D341Med (cell line): ENCODE measurements at places on chromosomes 5 and 9.

- no peak for DNase-seq
Observed at GRCh38 chr5:75601996-75602395, 9.3 kb upstream of the ANKDD1B start.

- peak; percentile 30 for DNase-seq
Observed at GRCh38 chr5:171093598-171093997, 215.4 kb upstream of the TLX3 start.

DNA sequence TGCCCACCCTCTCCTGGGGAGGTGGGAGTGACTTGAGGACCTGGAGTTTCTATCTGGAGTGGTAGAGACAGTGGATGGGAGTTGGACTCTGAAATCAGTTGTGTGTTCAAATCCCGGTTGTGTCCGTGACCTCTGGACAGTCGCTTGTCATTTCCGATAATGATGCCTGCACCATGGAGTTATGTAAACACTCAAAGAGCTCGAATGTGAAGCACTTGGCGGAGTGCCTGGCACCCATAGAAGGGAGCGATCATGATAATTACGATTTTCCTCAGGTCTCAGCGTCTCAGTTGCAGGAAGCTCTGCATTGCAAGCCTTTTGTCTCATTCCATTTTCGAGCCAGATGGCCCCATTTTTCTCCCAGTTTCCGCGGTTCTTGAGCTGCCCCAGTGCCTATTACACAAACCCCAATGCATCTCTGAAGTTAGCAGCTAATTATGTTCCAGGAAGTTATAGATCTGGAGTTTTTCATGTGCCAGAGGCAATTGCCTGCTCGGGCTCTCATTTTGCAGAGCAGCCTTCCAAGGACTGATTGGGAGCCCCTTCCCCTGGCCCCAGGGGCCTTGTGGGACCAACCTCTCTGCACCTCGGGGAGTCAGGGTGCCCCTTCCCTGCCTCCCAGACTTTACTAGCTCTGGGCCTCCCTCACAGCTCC, 175.5 kb upstream of the MVB12B start:
- DNase-seq: peak; percentile 22

DNA sequence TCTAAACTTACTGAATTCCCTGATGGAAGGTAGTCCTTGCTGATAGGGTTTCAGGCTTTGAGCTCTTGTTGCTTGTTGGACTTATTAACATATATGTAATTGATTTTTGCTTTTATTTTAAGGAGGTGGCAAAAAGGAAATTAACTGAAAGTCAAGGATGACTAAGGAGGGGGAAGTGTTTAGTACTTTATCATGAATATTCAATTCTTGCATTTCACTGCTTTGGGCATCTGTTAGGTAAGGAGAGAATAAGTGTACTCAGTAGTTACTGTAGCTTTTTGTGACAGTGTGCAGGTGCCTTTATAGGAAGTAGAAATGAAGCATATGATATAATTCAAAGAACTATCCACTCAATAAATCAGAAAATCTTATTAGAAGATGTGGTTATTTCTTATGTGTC, 47.1 kb downstream of the DMXL1 start:
- no peak for DNase-seq

- no peak for DNase-seq
Observed at GRCh38 chr5:123170816-123171215, 81.8 kb downstream of the PRDM6 start.

DNA sequence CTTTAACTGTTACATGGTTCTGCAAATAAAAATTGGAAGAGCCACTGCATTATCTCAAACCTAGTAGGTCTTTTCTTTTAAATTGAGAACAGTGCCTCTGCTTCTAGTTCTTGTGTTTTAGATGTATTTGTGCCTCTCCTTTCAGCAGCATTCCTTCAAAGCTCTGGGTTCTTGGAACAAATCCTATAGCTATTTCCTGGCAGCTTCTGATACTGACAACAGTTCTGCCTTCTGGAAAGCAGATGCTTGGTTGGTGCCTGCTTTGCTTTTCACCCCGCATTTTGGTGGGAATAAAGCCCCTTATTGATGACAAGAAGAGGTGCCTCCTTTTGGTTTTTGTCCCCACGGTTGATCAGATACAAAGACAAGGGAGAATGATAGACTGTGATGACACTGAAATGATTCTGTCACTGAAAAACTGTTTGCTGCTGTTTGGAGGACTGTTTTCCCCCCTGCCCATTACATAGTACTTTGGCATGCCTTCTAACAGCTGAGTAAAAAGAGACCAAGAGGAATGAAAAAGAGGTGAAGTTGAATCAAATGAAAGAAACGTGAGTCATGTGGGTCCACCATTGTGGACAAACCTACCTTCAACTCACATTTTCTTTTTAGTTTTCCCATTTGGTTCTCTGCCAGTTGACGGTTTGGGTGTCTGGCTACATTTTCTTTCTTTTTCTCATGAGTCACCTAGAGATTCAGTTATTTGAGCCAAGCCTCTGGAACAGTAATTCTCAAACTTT, 5.6 kb downstream of the PTCD2 start:
- no peak for DNase-seq

DNA sequence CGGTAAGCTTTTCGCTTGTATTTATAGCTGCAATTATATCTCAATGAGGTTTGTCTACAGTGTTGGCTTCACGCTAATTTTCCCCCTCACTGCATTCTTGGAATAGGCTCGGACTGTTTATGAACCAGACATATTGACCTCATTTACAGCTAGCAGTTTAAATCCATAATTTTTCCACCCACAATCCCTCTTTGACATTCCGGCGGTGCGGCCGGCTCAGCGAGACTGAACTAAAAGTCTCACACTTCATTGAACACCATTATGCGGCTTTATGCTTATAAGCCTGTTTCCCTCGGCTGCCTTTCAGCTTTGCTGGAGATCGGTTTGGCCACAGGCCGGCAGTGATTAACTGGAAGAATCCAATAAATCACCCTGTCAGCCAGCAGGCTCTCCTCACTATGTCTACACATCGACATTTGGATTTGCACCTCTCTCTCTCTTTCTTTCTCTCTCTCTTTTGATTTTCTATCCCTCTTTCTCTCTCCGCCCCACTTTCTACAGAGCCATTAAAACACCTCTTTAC, 315.0 kb upstream of the TLE4 start:
- peak; percentile 58 for DNase-seq

GRCh38 chr9:94153905-94154304, 69.6 kb downstream of the PTPDC1 start:
- DNase-seq: no peak

- DNase-seq: no peak
Observed at GRCh38 chr5:170357955-170358444, 31.2 kb downstream of the KCNMB1 start.

DNA sequence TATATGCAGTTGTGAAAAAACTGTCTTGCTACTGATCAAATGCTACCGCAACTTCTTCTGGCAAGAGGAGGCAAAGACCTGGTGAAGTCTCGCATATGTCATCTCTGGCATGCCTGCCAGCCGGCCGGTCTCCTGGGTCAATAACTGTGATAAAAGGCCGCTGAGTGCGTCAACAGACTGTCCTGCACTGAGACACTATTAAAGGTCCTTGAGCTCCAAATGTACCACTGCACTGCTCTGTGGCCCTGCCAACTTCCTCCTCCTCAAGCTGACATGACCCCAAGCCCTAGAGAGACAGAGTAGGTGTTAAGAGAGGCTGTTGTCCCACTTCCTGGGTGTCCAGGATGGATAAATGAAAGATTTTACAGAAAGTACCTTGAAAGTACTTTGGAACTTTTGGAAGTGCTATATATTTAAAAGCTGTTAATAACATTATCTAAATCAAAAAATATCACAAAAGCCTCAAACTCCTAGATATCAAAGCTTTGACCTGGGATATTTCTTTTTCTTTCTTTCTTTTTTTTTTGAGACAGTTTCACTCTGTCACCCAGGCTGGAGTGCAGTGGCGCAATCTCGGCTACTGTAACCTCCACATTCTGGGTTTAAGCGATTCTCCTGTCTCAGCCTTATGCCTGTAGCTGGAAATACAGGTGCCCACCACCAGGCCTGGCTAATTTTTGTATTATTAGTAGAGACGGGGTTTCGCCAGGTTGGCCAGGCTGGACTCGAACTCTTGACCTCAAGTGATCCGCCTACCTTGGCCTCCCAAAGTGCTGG, 31.5 kb downstream of the RAPGEF1 start:
- DNase-seq: no peak

- no peak for DNase-seq
Observed at GRCh38 chr5:57434227-57434640, 48.4 kb downstream of the ACTBL2 start.

DNA sequence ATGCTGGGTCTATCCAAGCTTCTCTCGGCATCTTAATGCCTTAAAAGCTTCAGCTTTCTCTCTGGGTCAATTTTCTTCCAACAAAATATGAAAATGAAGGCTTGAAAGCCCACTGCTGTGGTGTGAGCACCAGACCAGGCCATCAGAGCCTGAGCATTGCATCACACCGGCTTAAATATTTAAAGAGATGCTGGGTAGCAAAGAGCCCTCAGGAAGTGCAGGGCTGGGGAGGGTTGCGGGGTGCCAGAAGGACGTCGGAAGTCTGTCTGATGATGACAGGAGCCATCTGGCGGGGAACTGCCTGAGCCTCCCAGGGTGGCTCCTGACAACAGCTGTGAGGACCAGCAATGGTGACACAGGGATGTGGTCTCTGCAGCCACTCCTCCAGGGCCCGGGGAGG, 185.5 kb downstream of the OLFM1 start:
- DNase-seq: no peak

GRCh38 chr5:6424700-6425099, 24.0 kb upstream of the UBE2QL1 start:
- no peak for DNase-seq

DNA sequence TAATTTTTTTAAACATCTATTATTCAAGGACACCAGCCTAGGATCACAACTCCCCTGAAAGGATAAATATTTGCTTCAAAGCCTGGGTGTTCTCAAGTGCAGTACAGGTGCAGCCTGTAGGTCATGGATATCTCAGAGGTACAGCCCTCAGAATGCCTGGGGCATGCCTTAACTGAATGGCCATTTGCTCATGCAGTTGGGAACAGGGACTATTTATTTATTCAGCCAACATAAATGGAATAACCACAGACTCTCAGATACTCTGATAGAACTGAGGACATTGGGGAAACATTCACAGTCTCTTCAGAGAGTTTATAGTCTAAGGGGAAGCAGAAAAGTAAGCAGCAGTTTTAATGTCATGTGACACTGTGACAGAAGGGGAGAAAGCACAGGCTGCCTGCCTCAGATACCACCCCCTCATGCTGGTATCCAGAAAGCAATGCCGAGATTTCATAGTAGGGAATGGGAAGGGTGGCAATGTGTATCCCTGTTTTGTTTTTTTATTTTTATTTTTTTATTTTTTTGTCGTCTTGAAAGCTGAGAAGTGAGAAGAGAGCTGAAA, 112.6 kb downstream of the MACIR start:
- DNase-seq: no peak

DNA sequence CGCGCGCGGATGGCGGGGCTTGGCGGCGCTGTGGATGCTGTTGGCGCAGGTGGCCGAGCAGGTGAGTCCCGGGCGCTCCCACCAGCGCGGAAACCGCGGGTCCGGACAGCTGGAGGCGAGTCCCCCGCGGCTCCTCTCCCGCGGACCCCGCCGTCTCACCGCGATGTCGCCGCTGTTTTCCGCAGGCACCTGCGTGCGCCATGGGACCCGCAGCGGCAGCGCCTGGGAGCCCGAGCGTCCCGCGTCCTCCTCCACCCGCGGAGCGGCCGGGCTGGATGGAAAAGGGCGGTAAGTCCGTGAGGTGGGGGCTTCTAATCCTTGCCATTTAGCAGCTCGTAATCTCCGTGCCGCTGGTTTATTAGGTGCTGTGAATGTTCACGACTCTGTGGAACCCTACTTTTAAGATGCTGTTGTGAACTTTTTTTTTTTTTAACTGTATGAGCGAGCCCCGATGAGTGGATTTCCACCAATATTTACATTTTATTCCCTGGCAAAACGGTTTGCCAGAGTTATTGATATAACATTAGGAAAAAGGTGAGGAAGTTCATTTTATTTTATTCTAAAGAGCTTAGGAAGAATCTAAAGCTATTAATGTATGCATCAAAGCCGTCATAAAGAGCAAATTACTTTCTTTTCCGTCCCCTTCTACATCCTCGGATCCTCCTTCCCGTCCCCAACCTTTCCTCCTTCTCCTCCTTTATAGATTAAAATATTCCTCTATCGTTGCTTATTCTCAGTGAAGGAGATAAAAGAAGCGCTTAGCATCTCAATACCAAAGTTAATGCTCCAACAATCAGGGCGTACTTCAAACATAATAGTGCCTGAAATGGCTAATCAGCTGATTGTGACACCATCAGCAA, 579 bp downstream of the ADAMTS16 start:
- peak; percentile 53 for DNase-seq

GRCh38 chr5:143932584-143932983, 120.6 kb downstream of the HMHB1 start:
- no peak for DNase-seq

DNA sequence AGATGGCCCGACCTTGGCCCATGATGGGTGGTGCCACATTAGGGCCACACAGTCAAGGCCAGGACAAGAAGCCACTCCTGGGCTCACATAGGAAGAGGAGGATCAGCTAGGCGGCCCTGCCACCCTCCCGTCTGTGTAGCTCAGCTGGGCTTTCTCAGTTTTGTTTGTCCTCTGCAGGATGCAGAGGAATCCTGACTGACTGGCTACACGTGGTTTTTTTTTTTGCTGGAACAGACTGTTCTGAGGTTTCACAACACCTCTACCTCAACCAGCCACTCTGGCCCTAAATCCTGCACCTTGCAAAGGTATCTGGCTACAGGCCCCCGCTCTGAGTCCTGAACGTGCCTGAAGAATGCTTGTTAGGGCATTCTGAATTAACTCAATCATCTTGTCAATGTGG, 88.3 kb upstream of the MSX2 start:
- DNase-seq: no peak

DNA sequence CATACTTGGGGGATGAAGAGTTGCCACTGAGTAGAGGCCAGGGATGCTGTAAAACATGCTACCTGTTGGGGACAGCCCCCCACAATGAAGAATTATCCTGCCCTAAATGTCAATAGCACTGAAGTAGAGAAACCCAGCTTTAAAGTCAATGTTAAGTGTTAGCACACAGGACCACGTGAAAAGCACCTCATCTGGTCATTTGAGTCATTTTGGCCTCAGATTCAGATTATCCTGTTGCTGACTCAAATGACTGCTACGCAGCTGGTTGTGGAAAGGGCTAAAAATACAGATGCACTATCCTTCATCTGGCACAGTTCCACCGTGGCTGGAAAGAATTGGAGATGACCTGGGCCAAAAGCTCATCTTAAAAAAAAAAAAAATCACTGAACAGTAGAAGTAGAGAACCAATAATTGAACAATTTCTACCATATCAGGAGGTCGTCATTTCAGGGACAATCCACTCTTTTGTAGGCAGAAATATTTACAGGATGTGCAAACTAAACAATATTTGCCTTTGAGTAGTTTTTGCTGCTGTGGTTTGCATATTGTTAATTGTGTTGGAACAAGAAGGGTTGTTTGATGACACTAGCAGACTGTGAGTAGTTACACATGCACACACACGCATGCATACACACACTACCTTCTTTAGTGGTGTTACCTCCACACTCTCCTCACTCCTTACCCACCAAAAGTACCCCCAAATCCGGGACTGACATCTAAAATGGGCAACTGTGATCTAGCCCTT, 195.3 kb upstream of the KLF9 start:
- DNase-seq: no peak

- DNase-seq: no peak
Observed at GRCh38 chr5:172881691-172882370, 47.8 kb downstream of the ERGIC1 start.
